ENCODE measurements at places on chromosomes 7 and 10.

- DNase-seq, result no peak
Observed at GRCh38 chr7:13628239-13629001, 361.0 kb downstream of the ETV1 start.

- DNase-seq, result no peak
Observed at GRCh38 chr10:75648854-75649253, 217.4 kb downstream of the LRMDA start.

GRCh38 chr7:154306036-154306435, 253.8 kb downstream of the DPP6 start:
- no peak for DNase-seq

GRCh38 chr7:25884265-25884828, 267.7 kb upstream of the NFE2L3 start:
- no peak for DNase-seq

DNA sequence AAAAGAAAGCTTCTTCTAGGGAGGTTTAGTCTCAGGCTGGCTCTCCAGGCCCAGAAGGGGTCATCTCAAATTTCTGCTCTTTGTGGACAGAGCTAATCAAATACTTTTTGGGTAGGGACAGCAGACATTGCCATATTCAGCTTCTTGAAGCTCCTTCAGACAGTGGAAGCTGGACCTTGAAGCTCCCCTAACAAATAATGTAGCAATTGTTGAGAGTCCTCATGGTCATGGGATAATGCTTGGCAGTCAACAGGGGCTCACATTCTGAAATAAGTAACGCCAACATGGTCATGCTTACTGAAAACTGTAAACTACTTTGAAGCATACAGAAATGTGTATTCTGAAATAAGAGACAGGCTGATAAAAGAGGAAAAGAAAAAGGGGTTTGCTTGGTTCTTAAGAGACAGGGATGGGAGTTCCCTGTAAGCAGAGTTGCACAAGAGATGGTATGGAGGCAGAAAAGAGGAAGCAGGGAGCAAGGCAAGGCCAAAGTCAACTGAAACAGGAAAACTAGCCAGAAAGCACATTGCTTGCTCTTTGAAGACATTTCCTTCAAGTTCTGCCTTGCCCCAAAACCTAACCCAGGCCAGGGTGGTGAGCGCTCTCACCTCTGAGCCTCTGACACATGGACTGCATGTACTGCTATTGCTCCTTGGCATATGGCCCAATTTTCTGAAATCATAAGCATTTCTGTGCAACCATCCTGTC, 53.1 kb upstream of the KMT2E start:
- peak; percentile 92 for DNase-seq

DNA sequence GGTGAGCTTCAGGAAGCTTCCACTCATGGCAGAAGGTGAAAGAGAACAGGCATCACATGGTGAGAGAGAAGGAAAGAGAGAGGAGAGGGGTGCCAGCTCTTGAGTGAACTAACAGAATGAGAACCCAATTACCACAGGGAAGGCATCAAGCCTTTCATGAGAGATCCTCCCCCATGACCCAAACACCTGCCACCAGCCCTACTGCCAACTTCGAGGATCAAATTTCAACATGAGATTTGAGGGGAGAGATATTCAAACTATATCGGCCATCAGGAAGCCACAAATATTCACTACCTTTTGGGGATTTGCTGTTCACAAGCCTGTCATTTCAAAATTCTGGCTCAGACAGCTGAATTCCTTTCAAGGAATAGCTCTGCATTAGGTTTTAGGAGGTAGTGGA, 39.9 kb upstream of the SMNDC1 start:
- DNase-seq, result no peak
